Fibroblast of villous mesenchyme (primary cell): ENCODE measurements at places on chromosomes 4 and X. TPM values are rescaled to one million over a fixed set of nuclear protein-coding genes. Genes with fewer than 3 reads are reported as not detected.

DNA sequence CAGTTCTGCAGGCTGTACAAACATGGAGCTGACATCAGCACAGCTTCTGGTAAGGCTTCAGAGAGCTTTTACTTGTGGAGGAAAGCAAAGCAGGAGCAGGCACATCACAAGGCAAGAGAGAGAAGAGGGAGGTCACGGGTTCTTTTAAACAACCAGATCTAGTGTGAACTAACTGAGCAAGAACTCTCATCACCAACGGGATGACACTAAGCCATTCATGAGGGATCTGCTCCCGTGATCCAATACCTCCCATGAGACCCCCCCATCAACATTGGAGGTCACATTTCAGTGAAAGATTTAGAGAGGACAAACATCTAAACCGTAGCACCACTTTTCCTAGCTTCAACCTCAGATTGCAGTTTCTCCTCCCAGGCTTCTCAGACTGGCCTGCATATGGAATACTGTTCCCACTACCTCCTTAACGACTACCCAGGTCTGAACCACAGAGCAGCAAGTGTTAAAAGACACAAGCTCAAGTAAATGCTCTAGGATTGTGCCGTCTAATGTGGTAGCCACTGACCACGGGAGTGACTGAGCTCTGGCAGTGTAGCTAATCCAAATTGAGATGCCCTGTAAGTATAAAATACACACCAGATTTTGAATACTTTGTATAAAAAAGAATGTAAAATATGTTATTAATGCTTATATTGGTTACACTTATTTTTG lies 192.7 kb downstream of the PTTG2 start:
- no peak for DNase-seq

DNA sequence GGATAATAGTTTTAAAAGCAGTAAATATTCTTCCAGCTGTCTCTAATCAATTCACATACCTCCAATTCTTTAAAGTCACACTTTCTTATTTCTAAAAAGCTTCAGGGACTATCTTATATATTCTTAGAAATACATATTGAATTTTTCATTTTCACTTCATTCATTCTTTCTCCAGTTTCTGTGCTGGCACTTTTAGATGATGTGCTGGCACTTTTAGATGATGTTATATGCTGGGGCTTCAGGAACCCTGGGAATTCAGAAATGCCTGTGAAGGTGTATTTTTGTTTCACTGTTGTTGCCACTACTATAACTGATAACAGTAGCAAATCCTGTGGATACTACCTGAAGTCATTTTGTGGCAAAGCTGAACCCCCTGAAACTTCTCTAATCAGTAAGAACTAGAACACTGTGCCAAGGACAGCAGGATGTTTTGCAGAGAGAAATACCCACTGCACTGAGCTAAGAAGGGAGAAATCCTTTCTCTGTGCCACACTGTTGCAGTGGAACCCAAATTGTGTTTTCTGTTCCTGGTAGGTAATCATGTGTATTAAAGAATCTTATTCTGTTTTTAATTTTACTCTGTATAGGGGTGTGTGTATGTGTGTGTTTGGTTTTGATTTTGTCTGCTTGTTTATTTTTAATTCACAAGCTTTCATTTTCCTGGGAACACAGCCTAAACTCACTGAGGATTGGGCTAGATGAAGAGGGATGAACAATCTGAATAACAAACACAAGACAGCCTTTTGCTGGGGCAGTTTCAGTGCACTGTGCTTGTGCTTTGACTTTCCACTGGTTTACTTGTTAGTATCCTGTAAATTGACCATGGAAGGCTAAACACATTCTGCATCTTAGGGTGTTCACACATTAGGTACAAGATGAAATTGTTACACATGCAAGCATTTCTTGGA lies 898.3 kb downstream of the CCSER1 start:
- no peak for DNase-seq

DNA sequence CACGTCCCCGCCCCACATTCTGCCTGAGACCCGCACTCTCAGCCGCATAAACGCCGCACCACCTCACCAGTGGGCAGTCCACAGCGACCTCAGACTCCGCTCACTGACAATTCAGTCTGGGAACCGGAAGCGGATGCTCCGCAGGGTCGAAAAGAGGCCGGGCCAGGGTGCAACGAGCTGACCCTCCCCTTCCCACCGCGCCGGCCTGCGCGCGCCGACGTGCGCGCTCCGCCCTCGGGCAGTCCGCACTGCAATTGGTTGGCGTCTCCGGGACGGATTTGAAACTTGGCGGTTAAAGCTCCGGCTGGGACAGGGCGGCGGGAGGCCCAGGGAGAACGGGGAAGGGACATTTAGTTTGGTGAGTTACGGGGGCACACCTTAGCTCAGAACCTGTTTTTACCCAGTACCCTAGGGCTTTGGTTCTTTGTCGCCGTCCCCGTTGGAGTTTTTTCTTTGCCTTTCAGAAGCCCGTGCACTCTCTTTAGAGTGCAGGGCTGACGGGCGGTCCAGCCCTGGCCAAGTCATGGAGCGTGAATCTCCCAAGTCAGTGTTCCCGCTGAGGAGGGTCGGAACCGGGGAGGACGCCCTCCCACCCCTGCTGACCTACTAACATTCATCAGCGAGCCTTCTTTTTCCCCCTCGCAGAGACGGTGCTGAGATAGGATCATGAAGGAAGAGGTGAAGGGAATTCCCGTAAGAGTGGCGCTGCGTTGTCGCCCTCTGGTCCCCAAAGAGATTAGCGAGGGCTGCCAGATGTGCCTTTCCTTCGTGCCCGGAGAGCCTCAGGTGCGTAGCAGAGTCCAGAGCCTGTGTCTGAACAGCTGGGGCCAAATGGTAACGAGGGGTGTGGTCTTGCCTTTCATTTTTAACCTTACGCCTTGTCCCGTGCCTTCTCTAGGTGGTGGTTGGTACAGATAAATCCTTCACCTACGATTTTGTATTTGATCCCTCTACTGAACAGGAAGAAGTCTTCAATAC lies at the start of the genes KIF4A and PDZD11:
TSS of gene KIF4A (plus strand) at position 312 of the 978 bp plus-strand sequence. CDS start at position 667, 355 bp downstream.
TSS of gene PDZD11 (minus strand) at position 135 of the 978 bp plus-strand sequence. CDS start 586 bp downstream, outside the sequence.
- peak; percentile 81 for DNase-seq

GRCh38 chrX:112734290-112734689 lies 54.6 kb upstream of the LHFPL1 start:
- no peak for DNase-seq

GRCh38 chr4:99099311-99099710 lies 10.7 kb upstream of the ADH5 start:
- no peak for DNase-seq

- peak; percentile 84 for DNase-seq
Measured at GRCh38 chr4:3135155-3136011, 60.9 kb downstream of the HTT start.

DNA sequence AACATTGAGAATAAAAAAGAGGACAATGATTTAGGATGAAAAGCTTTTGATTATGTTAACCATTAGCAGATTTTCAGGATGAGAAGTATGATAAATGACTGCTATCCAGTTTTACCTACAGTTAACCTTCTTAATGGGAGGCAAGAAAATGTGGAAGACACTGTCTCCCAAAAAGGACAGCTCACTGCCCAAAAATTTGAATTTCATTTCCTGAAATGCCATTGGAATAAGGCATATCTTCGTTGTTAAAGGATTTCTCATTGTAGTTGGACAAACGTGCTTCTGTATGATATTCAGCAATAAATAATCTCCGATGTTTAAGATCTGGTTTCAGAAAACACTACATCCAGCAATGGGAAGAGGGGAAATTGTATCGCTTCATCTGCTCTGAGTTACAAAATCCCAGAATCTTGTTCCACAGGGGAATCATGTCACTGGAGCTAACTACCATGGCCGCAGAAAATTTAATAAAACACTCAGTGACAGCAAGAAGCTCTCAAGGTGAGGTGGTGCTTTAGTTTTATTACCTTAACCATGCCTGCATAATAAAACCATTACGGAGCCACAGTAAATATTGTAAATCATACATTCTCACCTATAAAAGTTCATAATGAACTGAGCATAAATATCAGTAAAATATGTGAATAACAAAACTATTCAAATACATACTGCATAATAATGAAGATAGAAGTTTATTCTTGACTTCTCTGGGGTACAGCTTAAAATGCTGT lies 552.3 kb downstream of the PCDH7 start:
- no peak for DNase-seq

Gene KIF4A
- total RNA-seq = 8.1 and 10.8 TPM in 2 replicates

Gene CT55
- total RNA-seq = not detected in 2 replicates

Gene BEND4
- not detected in 2 replicates for total RNA-seq

Gene ENPEP
- total RNA-seq = 0.32 and 0.43 TPM in 2 replicates

Gene WAS
- total RNA-seq = under 0.01 TPM in 1 of 2 replicates, not detected in the other
